Activated CD4-positive, alpha-beta T cell treated with anti-CD3 and anti-CD28 coated beads, Interleukin-2, amount 10 ng/mL, durations not matched to agents 24 days and 14 days (primary cell): ENCODE measurements at places on chromosomes 3 and 15. TPM values are rescaled to one million over a fixed set of nuclear protein-coding genes. Genes with fewer than 3 reads are reported as not detected.

DNA sequence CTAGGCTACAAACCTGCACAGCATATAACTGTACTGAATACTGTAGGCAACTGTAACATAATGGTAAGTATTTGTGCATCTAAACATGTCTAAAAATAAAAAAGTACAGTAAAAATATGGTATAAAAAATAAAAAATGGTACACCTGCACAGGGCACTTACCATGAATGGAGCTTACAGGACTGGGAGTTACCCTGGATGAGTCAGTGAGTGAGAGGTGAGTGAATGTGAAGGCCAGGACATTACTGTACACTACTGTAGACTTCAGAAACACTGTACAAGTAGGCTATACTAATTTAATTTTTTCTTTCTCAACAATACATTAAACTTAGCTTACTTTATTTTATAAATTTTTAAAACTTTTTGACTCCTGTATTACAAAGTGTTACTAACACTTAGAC, 265.3 kb downstream of the KLF13 start:
- DNase-seq, result no peak

DNA sequence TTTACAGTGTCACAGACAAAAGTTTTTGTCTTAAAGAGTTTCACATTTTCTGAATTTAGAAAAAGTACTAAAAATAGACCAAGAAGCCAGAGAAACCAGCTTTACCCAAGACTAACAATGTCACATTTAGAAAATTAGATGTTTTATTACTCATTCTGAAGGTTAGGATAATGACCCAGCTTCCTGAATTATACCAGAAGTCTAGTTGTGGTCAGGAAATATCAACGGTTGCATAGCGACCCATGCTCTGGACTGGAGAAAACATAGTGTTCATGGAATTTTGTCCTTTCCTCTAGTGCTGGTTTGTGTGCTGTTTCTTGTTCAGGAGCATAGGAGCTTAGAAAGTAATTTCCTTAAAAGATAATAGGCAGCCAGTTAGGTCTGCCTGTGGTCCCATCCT, 59.0 kb downstream of the DPPA2 start:
- no peak for DNase-seq

DNA sequence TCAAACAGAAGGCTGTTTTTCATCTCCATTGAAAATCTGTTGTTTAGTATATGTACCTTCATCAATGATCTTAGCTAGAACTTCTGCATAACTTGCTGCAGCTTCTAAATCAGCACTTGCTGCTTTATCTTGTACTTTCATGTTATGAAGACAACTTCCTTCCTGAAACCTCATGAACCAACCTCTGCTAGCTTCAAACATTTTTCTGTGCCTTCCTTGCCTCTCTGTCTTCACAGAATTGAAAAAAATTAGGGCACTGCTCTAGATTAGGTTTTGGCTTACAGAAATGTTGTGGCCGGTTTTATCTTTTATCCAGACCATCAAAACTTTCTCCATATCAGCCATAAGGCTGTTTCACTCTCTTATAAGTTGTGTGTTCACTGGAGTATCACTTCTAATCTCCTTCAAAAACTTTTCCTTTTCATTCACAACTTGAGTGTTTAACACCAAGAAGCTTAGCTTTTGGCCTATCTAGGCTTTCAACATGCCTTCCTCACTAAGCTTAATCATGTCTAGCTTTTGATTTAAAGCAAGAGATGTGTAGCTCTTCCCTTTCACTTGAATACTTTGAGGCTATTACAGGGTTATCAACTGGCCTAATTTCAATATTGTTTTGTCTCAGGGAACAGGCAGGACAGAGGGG, 78.6 kb downstream of the IGSF11 start:
- peak; percentile 69 for DNase-seq

GRCh38 chr3:16467393-16467792, 46.1 kb downstream of the RFTN1 start:
- DNase-seq, result peak; percentile 88

DNA sequence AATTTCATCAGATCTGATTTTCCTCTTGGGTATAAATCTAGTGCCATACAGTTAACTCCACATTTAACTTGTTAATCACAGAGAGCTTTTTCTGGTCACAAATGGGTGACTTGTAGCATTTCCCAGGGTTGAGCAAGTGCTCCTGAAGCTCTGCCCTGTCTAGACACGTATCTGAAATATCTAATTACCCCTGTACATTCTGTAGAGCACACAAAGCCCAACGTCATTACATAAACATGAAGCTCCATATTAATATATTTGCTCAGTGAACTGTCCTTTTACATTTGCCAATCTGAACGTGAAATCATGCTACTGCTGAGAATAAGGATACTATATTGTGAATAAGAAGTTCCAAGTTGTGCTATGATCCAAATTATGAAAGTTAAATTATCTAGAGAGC, 49.0 kb downstream of the THBS1 start:
- no peak for DNase-seq

- DNase-seq, result no peak
Measured at GRCh38 chr3:193825617-193826016, 232.6 kb downstream of the OPA1 start.

DNA sequence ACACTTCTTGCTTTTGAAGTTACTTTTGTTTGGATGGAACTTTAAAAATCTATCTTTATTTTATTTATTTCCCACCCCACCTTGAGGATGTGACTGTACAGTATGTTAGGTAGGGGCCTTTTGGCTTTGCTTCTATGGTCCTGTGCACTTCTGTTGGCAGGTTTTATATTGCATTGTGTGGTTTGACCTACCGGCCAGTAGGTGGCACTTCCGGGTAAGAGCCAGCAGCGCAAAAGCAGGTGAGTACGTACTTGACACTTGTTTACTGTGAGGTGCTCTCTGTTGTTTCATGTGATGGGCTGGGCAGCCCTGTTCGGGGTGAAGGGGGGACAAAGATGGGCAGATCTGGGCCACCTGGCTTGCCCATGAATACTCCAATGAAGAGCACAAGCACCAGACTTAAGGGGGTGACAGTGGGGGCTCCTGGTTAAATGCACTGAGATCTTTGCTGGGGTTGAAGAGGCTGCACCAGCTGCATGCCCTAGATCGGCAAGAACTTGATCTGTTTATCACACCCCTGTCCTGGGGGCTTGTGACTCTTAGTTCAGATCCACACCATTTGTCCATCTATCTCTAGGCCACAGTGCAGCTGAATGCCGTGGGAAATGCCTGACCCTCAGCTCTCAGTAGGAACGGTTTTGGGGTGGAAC, 131.6 kb downstream of the NLGN1 start:
- no peak for DNase-seq

Gene ACOX2
- not detected in 2 replicates for total RNA-seq

Gene BCL2A1
- total RNA-seq, result 110 and 111 TPM in 2 replicates

Gene RASL12
- total RNA-seq, result not detected in 2 replicates

Gene TEX55
- not detected in 2 replicates for total RNA-seq

Gene DAZL
- total RNA-seq, result 0.07 and 0.19 TPM in 2 replicates

Gene STARD5
- total RNA-seq, result 4.6 and 5.8 TPM in 2 replicates

Gene DOCK3
- 1.7 and 1.8 TPM in 2 replicates for total RNA-seq

Gene DCP1A
- total RNA-seq, result 42.1 and 50.3 TPM in 2 replicates
